IMR-90 (cell line): ENCODE measurements at places on chromosomes 5 and 9. TPM values are rescaled to one million over a fixed set of nuclear protein-coding genes. Genes with fewer than 3 reads are reported as not detected.

PCDHA7 gene
- under 0.01 and 0.18 TPM in 2 replicates for total RNA-seq

SLC22A4 gene
- total RNA-seq = 2.8 and 3.2 TPM in 2 replicates

PCDH12 gene
- under 0.01 and 0.18 TPM in 2 replicates for total RNA-seq

RC3H2 gene
- 55.5 and 58.4 TPM in 2 replicates for total RNA-seq

MAPKAP1 gene
- 122 and 158 TPM in 2 replicates for total RNA-seq

OCLN gene
- total RNA-seq = 0.72 and 0.83 TPM in 2 replicates

MARCOL gene
- not detected in 2 replicates for total RNA-seq

MLANA gene
- total RNA-seq = not detected in 2 replicates

DNA sequence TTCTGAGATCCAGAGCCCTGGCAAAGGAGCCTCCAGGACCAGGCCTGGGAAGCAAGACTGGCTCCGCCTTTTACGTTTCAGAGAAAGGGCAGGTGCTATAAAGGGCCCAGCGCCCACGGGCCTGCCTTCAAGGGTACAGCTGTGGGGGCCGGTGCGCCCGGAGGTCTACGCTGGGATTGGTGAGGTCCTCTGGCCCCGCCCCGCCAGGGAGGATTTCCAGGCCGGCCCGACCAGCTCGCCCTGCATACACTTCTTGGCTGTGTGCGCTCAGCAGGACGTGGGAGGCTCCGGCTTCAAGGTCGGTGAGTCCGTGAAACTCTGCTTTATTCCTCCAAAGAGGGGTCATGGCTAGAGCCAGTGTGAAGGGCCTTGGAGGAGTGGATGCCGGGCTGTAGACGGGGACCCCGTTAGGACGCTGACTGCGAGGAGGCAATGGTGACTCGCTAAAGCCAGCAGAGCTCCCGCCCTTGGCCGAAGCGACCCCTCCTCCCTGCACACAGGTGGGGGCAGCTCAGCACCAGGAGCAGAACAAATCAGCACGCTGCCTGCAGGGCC, at the start of gene CKMT2:
Gene CKMT2, plus strand, starts transcription at position 243 of the 555 bp plus-strand sequence. CDS start 17,811 bp downstream, outside the sequence.
- DNase-seq = no peak

DNA sequence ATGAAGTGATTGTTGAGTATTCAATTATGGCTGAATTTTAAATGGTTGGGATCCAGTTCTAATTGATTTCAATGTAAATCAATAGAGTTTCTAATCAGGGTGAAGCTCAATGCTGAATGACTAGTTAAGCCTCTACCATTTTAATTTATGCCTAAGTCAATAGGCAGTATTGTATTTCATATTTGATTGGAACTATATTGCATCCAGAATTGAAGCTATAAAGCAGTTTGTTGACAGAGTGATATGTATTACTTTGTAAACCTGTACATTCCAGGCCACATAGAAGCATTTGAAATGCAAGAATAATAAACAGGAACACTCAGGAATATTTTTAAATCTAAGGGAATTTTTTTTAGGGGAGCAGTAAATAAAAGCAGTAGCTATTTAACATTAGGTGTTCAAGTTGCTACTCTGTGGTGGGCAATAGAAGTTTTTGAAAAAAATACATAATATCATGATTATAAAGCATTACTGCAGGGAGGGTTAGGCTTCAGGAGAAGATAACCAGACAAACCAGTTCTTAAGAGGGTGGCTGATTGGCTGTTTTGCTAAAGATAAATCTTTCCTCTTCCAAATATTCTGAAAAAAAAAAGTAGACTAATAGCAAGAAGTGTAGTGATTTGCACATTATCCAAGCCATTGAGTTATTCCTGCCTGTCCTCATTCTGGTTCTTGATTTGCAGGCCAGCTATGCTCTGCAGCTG, 492.0 kb upstream of the MEF2C start:
- no peak for DNase-seq

DNA sequence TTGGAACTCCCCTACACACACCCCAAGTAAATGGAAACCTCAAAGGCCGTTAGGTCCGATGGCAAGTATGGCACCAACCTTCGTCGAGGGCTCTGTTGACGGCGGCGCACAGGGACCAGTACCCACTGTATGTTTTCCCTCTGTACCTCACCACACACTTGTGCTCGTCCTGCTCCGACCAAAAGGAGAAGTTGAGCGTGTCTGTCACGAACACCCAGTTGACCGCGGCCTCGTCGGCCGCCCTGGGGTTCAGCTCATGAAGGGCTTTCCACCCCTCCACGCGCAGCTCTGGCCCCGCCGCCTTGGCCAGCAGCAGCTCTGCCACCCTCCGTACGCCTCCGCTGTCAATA, 24.0 kb downstream of the HNRNPK start:
- DNase-seq = no peak

DNA sequence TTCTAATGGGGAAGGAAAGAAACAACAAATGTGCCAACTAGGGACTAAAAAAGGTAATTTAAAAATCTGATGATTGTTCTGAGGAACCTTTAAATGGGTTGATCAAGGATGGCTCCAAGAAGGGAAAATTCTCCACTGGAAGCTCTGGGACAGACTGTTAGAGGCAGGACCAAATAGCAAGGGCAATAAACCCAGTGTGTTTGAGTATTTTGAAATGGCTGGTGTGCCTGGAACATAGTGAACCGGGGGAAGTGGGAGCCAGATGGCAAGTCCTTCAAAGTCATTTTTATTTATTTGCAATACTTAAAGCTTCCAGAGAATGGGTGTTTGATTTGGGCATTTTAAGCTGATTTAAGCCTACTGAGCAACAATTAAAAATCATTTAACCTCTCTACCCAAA, 587.7 kb upstream of the MEF2C start:
- DNase-seq = no peak

DNA sequence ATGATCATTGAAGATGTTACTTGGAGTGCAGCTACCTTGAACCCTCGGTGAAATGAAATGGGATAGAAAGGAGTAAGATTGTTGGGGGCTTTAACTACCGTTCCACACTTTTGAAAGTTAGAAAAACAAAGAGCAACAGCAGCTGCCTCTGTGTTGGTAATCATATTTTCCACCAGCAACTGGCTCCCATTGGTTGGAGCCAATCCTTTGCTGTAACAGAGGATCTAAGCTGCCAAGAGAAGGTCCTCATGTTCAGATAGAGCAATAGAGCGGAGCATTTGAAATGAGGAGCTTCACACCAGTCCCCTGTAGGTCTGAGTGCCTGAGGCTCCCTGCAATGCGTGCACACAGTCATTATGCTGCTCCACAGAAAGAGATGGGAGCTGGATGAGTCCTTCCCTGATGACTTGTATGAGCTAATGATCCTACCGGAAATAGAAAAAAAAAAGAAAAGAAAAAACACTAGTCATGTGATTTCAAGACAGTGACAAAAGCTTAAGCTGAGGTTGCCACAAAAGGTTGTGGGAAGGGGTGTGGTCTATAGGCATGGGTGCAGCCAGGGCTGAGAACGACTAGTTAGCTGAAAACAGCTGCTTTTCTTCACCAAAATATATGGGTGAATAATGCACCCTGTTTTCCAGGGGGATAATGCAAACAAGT, 300.7 kb downstream of the MLLT3 start:
- no peak for DNase-seq

DNA sequence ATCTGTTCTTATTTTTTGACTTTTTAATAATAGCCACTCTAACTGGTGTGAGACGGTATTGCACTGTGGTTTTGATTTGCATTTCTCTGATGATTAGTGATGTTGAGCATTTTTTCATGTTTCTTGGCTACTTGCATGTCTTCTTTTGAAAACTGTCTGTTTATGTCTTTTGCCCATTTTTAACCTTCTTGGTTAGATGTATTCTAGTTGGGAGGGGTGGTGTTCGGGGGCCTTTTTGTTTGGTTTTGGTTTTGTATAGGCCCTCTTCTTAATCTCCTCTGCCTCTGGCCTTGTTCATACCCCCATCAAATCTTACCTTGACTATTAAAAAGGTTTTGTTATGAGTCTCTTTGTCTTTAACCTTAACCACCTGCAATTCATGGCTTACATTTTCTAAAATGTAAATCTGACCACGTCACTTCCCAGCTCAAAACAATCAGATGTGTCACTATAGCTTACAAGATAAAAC, 107.8 kb upstream of the NR4A3 start:
- DNase-seq = no peak

DNA sequence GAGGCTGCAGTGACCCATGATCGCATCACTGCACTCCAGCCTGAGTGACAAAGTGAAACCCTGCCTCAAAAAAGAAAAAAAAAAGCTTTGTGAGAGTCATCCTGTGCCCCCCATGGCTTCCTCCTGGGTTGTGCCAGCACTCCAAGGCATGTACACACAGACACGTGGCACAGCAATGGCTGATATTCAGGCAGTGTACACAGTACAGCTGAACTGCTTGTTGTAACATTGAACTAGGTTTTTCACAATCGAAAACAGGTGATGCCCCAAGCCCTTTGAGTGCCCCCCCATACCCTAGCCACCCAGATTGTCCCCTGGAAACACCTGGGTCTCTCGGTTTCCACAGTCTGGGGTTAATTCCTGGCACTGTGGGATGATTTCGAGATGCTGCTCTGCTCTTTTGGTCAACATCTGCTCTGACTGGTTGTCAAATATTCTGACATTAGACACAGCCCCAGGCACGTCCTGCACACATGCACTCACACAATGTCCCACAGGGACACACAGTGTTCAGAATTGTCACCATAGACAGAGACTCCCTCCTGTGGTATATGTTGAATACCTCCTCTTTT, 9.2 kb downstream of the SPINK4 start:
- DNase-seq = no peak

DNA sequence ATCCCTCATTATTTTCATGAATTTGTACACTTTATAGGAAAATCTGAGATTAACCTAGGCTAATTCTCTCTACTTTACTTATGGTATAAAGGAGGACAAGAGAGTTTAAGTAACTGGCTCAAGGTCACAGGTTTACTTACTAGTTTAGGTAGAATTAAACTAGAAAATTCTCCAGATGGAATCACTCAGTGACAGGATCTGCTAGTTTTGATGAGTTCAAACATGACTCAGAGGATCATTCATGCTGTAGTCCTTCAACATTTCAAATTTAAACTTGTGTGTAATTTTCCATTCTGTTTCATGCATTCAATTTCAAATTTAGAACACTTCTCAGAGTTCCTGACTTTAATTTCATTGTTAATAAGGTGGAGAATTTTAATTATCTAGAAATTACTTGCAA, 485.7 kb upstream of the TUSC1 start:
- peak; percentile 70 for DNase-seq

DNA sequence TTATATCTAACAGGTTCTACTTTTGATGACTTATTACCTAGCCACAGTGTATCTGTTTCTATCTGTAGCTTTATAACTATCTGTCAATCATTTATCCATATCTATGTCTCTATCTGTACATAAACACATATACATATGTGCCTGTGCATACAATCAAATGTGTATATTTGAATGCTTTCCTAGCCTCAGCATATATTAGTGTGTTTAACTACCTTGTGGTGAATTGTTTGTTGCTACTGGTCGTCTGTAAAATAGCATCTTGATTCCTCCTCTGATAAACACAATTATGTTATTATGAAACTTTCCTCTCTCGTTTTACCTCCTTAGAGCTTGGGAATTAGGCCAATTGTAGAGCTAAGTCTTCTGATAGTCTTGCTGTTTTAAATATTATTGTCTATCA, 44.4 kb downstream of the PARP8 start:
- DNase-seq = no peak

- DNase-seq = no peak
Measured at GRCh38 chr5:18276939-18277338, 642.7 kb downstream of the TAF11L14 start.
